ENCODE measurements at places on chromosomes 1 and 21. TPM values are rescaled to one million over a fixed set of nuclear protein-coding genes. Genes with fewer than 3 reads are reported as not detected.

TTLL7 gene
- total RNA-seq, result 28.2 TPM

- no peak for DNase-seq
- H3K4me3 ChIP-seq, result no peak overlapping the region
- no peak overlapping the region for H3K27ac ChIP-seq
- H3K36me3 ChIP-seq, result no peaks in the 10 kb centered on the region
- no peaks in the 10 kb centered on the region for H3K27me3 ChIP-seq
- peaks cover 17% of the 10 kb centered on the region for H3K4me1 ChIP-seq
Observed at GRCh38 chr1:113146242-113147072, 73.5 kb downstream of the LRIG2 start.

DNA sequence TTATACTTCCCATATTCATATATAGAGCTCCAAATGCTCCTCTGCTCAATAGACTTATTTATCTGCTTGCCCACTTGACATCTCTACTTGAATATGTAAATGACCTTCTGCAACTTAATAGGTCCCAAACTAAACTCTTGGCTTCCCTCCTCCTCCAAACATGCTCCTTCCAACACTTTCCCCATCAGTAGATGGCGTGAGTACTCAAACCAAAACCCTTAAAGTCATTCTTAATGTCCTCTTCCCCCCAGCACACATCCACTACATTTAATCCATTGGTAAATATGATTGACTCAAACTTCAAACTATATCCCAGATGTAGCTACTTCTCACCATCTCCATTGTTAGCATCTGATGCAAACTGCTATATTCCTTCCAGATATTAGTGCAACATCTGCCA lies 48.5 kb upstream of the PBX1 start:
- H3K27me3 ChIP-seq, result no peaks in the 10 kb centered on the region
- H3K4me1 ChIP-seq, result no peaks in the 10 kb centered on the region
- no peak overlapping the region for H3K27ac ChIP-seq
- no peak for DNase-seq
- no peaks in the 10 kb centered on the region for H3K36me3 ChIP-seq

DNA sequence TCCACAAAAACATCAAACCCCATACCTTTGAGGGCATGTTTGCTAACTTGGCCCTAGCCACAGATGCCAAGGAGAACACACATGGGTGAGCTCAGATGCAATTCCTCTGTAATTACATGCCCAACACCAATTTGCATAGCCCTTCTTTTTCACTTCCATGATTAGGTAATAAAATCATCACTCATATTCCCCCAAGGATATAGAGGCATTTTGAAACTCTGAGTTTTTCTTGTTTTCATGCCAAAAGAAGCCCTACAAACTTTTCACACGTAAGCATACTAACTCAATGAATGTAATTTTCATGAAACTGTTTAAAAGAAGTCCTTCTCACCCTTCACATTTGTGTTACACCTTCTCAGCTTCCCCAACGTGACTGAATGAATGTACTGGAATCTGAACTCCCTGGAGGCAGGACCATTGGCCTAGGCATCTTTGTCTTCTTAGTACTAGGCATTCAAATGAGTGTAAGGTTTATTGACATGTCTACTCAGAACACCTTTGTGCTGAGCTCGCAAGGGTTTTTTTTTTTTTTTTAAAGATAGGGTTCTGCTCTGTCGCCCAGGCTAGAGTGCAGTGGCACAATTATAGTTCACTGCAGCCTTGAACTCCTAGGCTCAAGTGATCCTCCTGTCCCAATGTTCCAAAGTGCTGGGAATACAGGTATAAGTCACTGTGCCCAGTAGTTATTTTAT lies 31.0 kb downstream of the FBXO42 start:
- no peak overlapping the region for H3K4me3 ChIP-seq
- DNase-seq, result no peak
- H3K27me3 ChIP-seq, result no peaks in the 10 kb centered on the region
- no peaks in the 10 kb centered on the region for H3K36me3 ChIP-seq
- H3K27ac ChIP-seq, result no peak overlapping the region

DNA sequence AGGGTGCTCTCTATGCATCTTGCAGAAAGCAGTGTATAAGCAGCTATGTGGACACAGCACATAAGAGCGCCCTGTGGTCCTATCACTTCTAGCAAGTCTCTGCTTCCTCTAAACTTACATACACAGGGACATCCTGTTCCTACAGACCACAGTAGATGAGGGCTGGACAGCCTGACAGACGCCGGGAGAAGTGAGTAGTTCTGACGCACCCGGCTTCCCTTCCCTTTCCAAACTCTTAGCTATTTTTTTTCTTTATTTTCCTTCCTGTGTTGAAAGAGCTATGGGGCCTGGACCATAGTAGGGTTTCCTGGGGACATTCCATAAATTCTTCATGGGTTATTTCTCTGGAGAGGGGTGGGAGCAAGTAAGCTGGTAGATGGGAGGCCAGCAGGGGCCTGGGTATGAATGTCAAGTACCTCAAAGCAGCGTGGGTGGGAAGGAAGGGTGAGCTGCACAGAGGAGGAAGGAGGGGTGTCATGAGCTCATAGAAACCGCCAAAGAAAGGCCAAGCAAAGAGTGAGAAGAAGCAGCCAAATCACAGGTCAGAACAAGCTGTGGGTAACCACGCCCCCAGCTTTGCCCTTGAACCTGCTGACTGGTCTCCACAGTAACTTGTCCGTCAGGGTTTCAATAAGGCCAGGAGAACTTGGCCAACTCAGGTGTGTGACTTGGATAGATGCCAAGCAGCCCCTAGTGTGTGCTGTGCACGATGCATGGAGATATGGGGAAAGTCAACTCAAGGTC lies 36.6 kb downstream of the PLXNA2 start:
- H3K4me1 ChIP-seq, result peaks cover 79% of the 10 kb centered on the region
- no peak overlapping the region for H3K4me3 ChIP-seq
- H3K36me3 ChIP-seq, result no peaks in the 10 kb centered on the region
- H3K27ac ChIP-seq, result peak overlapping the region; percentile 81
- no peaks in the 10 kb centered on the region for H3K27me3 ChIP-seq
- peak; percentile 88 for DNase-seq

GRCh38 chr1:203058676-203058935 lies 27.2 kb downstream of the MYOG start:
- peaks cover 10% of the 10 kb centered on the region for H3K4me1 ChIP-seq
- H3K27me3 ChIP-seq, result no peaks in the 10 kb centered on the region
- no peak overlapping the region for H3K4me3 ChIP-seq
- H3K27ac ChIP-seq, result no peak overlapping the region
- no peak for DNase-seq

DNA sequence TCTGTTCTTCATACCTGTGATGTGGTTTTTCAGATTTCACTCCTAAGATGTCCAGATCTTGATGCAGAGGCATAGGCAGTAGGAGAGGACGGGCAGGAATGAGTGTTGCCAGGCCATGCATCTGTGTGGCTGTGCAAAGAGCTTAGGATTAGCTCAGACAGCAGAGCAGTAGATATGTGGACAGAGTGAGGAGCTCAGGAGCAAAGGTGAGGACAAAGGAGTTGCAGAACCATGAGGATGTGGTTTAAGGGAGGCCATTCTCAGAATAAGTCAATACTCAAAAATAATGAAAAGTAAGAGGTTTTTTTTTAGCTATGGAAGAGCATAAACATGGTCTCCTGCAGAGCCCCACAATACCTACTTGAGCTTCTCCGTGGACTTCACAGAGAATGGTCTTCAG lies 158.3 kb downstream of the HHAT start:
- no peaks in the 10 kb centered on the region for H3K36me3 ChIP-seq
- no peak overlapping the region for H3K4me3 ChIP-seq
- no peaks in the 10 kb centered on the region for H3K27me3 ChIP-seq
- H3K4me1 ChIP-seq, result no peaks in the 10 kb centered on the region

DNA sequence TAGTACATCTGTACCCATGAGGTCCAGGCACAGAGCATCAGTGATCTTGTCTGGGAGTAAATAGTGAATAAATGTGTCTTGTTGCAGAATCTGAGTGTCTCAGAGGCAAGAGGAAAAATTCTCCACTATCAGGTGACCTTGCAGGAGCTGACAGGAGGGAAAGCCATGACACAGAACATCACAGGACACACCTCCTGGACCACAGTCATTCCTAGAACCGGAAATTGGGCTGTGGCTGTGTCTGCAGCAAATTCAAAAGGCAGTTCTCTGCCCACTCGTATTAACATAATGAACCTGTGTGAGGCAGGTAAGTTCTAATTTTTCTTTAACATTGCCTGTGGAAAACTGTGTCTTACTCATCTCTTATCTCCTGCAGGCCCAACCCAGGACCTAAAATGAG lies 43.1 kb downstream of the IL12RB2 start:
- DNase-seq, result no peak
- no peak overlapping the region for H3K27ac ChIP-seq
- no peaks in the 10 kb centered on the region for H3K27me3 ChIP-seq
- H3K36me3 ChIP-seq, result no peaks in the 10 kb centered on the region

Data from upper lobe of left lung (tissue), 6 donors.